Mucosa of descending colon (tissue), 3 donors: ENCODE measurements at places on chromosomes 7 and 10.

DNA sequence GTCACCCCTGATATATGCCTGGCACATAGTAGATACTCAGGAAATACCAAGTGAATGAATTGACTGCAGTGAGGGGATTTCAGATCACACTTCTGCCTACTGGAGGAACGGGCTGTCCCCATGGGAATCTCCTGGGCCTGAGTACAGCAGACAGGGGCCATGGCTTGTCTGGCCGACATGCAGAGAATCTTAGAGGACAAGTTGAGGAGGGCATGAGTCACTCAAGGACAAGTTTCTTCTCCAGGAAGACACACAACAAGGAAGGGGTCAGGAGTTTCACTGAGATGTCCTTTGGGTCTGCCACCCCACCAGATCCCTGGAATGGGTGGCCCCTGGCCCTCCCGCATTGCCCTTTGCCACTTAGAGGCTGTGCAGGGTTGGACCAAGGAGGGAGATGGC lies 20.7 kb downstream of the PLPP4 start:
- no peak for DNase-seq

DNA sequence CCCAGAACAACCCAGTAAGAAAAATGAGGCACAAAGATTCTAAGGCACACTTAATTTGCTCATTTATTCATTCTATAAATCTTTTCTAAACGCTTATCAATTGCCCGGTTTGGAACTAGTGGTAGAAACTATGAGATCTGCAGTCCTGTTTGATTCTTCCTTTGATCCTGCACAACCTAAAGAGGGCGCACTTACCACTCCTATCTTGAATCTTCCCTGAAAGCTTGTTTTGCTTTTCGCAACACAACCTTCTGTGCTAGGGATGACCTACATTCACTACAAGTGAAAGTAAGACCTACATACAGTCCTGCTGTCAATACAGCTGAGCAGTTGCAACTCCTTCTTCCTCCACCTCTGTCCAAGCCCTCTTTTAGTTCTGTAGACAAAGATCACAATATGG lies 12.6 kb upstream of the ARL4A start:
- peak; percentile 67 for DNase-seq

- DNase-seq = peak; percentile 33
Measured at GRCh38 chr7:3094701-3095445, 51.2 kb upstream of the CARD11 start.

GRCh38 chr7:38679419-38679818 lies 48.2 kb upstream of the AMPH start:
- DNase-seq = no peak

GRCh38 chr7:152902054-152902453 lies 142.5 kb downstream of the ACTR3B start:
- no peak for DNase-seq

- DNase-seq = no peak
Measured at GRCh38 chr10:133156674-133157579, 3.1 kb upstream of the KNDC1 start.

- DNase-seq = no peak
Measured at GRCh38 chr10:4828005-4828404, 2.0 kb downstream of the AKR1E2 start.

GRCh38 chr7:105295596-105296352 lies 92.9 kb downstream of the SRPK2 start:
- DNase-seq = no peak

DNA sequence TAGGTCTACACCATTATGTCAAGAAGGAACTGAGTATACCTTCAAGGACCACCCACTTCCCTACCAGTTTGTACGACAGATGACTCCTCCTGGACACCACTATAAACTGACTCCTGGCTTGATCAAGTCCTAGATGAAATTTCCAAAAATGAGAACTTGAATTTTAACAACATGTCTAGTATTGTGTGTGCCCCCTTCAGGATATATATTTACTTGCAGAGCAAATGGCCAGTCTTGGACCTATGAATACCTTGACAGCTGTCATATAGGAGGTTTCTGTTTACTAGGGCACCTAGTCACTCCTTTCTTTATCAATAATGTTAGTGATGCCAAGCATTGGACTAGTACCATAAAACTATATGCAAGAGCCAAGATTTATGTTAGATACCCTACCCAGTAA lies 94.1 kb upstream of the TMEM26 start:
- no peak for DNase-seq

DNA sequence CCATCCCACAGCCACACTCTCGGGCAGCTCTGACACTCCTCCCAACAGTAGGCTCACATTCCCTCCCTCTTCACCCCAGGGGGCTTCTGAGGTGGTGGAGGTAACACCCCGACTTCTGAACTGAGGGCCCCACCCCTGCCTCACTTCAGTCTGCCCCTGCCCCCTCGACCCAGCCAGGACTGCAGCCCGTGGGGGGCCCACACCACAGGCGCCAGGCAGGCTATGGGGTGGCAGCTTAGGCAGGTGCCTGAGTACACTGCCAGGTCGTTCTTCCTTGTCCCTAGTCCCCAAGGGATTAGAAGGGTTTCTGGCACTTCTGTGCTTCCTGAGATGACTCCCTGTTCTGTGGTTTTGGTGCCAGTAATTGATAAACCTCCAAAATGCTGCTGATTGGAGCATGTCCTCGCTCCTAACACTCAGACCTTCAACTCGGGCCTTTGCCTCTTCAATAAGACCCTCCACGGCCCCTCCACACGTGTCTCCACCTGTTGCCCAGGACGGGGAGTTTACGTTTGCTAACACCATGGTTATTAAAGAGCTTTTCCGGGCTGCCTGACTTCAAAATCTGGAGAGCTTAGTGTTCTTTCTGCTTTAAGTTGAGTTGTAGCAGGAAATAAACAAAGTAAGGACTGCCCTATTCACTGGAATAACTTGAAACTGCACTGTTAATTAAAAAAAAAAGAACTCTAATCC lies 23.8 kb upstream of the LARP4B start:
- no peak for DNase-seq

DNA sequence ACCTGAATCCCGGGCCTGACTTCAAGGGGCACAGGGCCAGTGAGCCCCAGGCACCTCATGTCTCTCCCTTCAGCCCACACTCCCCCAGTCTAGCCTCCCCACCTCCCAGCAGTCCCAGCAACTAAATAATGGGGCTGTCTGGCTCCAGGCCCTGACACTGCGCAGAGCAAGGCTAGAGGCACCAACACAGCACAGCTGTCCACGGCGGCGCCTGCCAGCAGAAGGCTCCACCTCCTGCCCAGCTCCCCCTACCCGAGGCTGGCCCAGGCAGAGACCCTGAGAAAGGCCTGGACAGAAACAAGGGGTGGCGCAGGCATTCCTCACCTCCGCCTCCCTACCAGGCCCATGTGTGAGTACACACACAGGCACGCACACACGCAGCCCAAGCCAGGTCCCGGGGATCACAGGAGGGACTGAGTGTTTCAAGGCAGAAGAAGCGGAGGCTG lies 6.1 kb downstream of the KCNH2 start:
- DNase-seq = peak; percentile 58

- no peak for DNase-seq
Measured at GRCh38 chr7:20647908-20648776, 32.7 kb downstream of the ABCB5 start.

DNA sequence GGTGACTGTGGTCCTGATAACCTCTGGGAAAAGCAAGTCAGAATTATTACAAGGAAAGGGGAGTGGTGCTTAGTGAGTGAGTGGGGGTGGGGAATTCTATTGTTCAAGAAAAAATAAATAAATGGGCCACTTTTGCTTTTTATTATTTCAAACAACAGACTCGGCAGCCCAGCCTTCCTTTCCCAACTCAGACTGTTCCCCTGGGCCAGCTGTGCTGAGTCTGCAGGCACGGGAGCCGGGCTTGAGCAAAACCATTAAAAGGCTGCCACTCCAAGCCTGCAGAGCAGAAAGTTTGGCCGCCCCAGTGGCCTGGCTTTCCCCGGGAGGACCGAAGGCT lies 90.0 kb downstream of the PLXNA4 start:
- no peak for DNase-seq

- peak; percentile 73 for DNase-seq
Measured at GRCh38 chr7:51316666-51317581, at the start of gene COBL. TSS of gene COBL (minus strand) at chr7:51316809. CDS start at chr7:51316633, 176 bp downstream.

- DNase-seq = no peak
Measured at GRCh38 chr10:44895280-44895679, 15.9 kb upstream of the TMEM72 start.

GRCh38 chr7:93941945-93942344 lies 20.4 kb downstream of the GNG11 start:
- DNase-seq = no peak

DNA sequence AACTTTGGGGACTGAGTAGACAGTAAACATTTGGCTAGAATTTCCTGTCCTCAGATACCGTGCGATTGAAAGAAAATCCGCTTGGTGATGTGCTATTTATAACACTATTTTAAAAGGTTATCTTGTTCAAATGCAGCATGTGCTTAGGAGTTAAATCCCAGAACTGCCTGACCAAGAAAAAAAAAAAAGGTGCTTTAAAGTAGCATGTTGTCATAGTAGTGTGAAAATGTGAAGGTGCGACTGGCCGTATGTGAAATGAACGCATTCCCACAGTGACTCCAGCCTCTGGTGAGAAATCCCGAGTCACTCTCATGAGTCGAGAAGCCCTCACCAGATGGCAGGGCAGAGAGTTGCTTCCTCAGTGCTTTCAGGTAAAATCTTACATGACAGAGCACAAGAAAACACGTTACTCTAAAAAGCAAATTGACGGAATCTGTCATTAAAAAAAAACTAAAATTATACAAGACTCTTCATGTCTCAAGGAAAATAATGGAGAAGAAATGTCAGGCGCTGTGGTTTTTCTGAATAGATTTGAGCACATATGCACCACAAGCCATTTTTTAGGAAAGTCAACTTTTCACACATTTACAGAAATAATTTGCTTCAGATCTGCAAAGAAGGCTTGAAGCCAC lies 18.4 kb upstream of the KLF6 start:
- no peak for DNase-seq

GRCh38 chr10:125625586-125625985 lies 57.4 kb downstream of the TEX36 start:
- DNase-seq = no peak

- DNase-seq = no peak
Measured at GRCh38 chr10:79938728-79939406, 10.0 kb downstream of the SFTPD start.

- DNase-seq = no peak
Measured at GRCh38 chr7:22662036-22662435, 65.0 kb upstream of the IL6 start.

DNA sequence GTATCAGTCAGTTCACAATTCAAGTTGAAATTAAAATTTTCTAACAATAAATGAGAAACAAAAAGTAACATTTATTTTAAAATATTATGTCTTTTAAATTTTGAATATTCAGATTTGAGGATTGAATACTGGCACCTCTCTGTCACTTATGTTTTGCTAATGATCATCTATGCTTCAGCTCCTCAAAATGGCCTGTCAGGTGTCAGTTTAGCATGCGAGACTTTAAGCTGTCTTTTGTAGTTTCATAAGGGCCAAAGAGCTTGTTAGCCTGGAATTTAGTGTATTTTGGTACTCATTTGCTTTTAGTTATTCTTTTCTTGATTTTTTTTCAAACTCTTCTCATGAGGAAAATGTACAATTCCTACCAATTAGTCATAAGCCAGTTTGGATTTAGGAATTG lies 102.0 kb upstream of the RPA3 start:
- DNase-seq = no peak

GRCh38 chr10:71687077-71687476 lies 32.5 kb downstream of the C10orf105 start:
- no peak for DNase-seq
